NCI-H1930 (cell line): ENCODE measurements at places on chromosomes 12 and 14.
A peak's percentile ranks its signal among the peaks of the same experiment; 100 is the strongest.

DNA sequence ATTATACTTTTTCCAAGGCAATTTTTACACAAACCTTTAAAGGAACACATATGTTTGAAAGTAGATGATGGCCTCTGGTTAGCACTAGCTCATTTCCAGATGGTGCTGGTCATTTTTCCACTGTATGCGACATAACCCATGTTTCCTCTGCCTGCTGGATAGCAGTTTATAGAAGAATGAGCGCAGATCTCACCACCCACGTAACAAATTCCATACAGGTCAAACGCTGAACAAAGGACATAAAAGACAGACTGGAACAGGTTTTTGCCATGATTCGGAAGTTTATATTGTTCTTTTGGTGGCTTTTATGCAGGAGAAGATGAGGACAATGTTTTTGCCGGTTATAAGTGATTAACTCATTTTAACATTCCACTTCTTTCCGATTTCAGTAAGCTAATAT is 30.7 kb downstream of the PPP1R36 start:
- no peak for DNase-seq

DNA sequence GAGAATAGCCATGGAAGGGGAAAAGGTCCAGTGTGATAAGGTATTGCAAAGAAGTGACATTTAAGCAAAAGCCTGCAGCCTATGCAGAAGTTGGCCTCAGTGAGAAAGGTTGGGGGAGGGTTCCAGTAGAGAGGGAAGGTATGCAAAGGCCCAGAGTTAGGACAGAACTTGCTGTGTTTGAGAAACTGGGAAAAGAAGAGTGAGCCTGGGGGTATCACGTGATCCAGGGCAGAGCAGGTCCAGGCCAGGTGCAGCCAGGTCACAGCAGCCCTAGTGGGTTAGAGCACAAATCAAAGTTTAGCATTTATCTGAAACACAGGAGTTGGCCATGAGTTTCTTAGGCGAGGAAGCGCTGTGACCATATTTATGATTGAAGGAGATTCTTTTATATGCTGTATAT is 1.6 kb downstream of the SERPINA5 start:
- no peak for DNase-seq

GRCh38 chr12:39331539-39332261 is 111.2 kb downstream of the KIF21A start:
- no peak for DNase-seq

DNA sequence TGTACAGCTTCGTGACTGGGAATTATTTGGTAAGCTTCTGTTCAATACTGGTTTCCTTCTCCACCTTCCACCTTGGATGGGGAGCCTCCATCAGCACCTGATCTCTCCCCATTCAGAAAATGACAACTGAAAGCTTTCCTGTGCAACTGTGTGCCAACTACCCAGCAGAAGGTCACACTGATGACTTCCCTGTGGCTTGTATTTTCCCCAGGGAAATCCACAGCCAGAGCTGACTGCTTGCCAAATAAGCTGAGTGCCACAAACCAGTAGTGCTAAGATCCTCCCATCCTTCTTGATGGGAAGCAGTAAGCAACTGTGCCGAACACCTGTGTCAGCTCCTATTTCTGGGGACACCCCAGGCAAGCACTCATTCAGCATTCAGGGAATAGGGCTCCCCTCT is 257.2 kb upstream of the SOX5 start:
- DNase-seq, result no peak

- DNase-seq, result peak; percentile 70
Measured at GRCh38 chr12:100554608-100555077, 18.8 kb upstream of the GAS2L3 start.

GRCh38 chr14:50649691-50650090 is 18.4 kb downstream of the SAV1 start:
- no peak for DNase-seq

DNA sequence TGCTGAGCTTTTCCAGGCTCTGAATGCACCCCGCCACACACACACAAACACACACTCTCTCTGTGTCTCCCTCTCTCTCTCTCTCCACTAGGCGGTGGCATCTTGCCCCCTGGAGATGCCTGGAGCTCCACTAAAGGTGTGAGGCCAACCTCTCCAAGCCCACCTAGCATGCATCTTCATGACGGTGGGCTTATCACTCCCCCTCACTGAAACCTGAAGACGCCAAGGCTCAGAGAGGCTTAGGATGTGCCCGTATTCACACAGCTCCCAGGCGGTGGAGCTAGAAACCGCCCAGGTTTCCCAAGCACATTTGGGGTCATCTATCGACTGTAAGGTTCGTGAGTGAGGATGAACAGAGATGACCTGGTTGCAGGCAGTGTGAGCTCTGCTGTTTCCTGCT is 42.6 kb upstream of the BCL11B start:
- DNase-seq, result no peak

GRCh38 chr12:62599854-62600437 is 133.3 kb downstream of the MON2 start:
- peak; percentile 8 for DNase-seq

DNA sequence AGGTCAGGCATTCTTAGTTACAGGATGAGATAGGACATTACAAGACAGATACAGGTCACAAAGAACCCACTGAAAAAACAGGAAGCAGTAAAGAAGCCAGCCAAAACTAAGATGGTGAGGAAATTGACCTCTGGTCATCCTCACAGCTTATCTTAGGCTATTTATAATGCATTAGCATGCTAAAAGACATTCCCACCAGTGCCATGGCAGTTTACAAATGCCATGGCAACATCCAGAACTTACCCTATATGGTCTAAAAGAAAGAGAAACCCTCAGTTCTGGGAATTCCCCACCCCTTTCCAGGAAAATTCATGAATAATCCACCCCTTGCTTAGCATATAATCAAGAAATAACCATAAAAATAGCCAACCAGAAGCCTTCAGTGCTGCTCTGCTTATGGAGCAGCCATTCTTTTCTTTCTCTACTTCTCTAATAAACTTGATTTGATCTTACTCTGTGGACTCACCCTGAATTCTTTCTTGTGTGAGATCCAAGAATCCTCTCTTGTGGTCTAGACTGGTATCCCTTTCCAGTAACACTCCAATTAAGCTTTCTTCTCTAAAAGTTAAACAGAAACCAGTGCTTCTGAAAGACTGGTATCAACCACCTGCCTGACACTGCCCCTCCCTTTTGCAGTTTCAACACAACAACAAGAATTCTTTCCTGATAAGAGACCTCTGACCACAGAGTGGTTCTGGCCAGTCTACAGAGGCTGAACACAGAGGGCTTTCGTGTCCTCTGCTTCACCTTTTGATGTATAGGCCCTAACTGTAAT is 86.9 kb downstream of the BCAT1 start:
- no peak for DNase-seq

DNA sequence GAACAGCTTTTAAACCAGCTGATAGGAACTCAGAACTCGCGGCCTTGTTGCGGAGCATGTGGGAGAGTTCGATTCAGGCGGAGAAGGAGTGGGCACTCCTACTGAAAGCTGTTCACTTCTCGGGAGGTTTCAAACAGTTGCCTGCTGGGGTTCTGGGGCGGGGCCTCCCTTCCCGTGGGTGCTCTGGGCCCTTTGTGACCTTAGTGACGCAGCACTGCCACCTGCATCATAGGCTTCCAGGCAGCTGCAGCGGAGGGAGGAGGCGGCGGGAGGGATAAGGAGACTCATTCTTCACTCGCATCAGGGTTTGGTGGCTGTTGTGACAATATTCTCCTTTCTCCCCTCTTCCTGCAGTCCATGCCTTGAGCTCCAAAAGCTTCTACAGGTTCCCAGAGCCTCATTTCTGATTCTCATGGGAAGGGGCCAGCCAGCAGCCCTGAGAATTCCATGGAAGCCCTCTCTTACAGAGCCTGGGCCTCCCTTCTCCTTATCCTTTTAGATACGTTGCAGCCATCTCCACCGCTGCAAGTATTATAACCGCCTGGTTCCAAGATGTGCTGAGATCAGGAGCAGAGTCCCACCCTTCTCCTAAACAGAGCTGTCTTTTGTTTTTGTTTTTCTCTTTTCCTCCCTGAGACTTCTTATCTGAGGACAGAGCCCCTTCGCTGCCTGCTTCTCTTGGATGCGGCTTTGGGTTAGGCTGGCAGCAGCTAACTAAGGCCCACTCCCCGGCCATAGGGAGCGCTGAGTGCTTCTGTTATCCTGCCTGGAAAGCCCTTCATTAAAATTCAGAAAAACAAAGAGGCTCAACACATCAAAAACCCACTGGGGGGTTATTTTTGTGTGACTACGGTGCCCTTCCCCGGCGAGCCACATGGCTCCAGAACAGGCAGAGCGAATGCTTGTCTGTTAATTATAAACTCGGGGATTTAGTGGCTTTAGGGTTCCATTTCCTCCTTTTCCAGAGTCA is 67.6 kb upstream of the GPATCH2L start:
- no peak for DNase-seq

DNA sequence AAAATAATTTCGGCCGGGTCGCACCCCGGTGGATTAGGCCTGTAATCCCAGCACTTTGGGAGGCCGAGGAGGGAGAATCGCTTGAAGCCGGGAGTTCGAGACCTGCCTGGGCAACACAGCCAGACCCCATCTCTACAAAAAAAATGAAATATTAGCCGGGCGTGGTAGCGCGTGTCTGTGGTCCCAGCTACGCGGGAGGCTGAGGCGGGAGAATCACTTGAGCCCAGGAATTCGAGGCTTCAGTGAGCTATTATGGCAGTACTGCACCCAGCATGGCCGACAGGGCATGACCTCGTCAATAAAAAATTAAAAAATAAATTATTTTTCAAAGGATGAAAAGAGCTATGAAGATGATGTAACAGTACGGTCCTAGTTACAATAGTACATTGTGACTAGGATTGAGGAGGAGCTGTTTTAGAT is 523 bp downstream of the GTF2H3 start:
- DNase-seq, result no peak

DNA sequence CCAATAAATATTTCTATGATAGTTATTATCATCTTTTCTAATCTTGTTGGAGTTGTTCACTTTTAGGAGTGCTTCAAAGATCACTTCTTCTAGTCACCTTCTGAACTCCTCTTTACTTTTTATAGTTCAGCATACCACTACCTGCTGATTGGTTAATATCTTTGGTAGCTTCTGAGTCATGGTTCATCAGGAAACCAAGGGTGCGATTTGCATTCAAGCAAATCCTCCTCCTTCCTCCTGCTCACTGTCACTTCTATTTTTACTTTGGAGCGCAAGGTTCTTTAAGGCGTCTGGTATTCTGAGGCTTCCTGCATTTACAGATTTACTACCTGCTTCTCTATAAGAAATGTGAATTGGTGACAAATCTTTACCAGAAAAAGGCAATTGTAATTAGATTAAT is 24.0 kb downstream of the SYT1 start:
- DNase-seq, result no peak

- DNase-seq, result no peak
Measured at GRCh38 chr14:96400495-96400894, 8.6 kb downstream of the AK7 start.

DNA sequence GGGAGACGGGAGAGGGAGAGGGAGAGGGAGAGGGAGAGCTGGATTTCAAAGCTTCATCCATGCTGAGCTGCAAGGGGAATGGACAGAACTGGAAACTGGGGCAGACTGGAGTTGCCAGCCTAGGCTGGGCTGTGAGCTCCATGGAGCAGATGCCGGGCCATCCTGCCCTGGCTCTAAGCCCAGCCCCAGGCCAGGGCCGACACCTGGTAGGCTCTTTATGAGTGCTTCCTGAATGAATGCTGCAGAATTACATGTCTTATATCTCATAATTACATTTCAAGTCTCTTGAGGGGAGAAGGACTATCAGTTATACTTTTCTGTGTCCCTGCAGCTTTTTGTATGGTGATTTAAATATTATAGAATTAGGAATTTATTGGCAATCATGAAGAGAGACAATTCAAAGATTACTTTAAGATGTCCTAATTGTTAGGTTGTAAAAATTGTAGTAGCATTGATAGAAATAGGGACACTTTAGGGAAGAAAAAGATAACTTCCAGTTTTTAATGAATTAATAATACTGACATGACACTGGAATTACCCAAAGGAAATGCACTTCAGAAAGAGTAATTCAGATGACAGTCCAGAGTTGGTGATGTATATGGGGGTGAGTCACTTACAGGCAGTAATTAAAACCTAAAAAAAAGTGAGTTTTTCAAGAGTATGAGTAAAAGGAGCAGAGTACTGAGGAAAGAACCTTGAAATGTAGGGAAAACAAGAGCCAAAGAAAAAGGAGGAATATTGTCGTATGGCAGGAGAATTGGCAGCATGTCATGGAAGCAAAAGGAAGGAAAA is 29.0 kb downstream of the SCYL2 start:
- no peak for DNase-seq

- DNase-seq, result no peak
Measured at GRCh38 chr12:112759786-112760185, 31.8 kb upstream of the RPH3A start.

DNA sequence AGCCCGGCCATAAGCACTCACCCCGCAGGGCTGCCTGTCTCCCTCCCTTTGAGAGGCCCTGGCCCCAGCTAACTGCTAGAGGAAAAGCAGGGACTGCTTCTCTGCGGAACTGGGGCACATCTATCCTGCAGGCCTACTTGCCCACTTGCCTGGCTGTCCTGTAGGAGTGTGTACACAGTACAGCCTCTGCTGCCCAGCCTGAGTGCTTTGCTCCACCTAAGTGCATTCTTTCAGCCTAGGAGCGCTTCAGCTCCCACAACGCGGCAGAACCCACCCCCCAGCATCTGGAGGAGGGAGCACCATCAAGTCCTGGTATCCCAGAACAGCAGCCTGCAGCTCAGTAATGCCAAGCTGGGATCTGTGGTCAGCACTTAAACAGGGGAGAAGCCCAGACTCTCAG is 79.9 kb upstream of the CD163 start:
- no peak for DNase-seq

- DNase-seq, result peak; percentile 36
Measured at GRCh38 chr12:14454098-14454907, 88.8 kb downstream of the ATF7IP start.

- DNase-seq, result no peak
Measured at GRCh38 chr14:81272317-81272716, 51.6 kb upstream of the GTF2A1 start.

- no peak for DNase-seq
Measured at GRCh38 chr14:78524766-78525165, 354.6 kb downstream of the NRXN3 start.

- no peak for DNase-seq
Measured at GRCh38 chr14:75295061-75295461, 16.4 kb downstream of the FOS start.

DNA sequence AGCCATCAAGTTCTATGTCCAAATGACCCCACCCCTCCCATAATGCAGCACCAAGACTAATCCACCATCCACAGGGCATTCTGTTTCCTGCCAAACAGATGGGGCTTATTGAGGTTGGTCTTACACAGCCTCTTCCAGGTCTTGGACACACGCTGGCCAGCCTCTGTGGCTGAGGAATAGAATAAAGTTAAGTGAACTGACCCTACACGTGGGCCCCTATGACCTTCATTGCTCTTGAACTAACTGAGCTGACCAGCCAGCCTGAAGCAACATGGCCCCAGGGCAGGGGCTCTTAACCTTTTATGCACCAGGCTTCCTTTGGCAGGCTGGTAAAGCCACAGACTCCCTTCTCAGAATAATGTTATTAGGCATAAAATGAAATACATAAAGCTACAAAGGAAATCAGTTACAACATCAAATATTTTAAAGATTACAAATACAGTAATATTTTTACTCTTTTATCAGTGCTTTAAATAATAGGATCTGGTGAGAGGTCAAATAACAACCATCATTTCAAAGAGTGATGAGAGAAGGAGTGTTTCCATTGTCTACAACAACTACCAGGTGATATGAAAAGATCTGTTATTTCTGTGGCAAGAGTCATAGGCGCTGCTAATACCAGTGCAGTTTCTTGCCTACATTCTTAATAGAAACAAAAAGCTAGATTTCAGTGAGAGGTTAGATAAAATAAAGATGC is 192.9 kb upstream of the NUDT4 start:
- no peak for DNase-seq
